ENCODE measurements at places on chromosomes 12 and 14.
A peak's percentile ranks its signal among the peaks of the same experiment; 100 is the strongest.

DNA sequence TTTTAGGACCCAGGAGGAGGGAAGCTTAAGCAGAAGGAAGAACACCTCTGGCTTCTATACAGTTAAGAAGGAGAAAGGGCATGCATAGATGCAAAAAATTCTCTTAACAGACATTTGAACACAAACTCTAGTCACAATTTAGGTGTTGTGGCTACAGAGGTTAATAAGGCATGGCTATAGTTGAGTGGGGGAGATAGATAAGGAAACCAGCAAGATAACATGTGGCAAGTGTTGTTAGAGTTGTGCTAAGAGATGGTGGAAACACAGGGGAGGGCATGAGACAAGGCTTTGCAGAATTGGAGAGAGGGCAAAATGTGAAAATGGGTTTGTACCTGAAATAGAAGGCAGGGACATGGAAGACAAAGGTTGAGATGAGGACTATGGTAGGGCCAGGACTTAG is 88.9 kb downstream of the MSRB3 start:
- no peak for DNase-seq

GRCh38 chr12:122547330-122547729 is 20.3 kb downstream of the KNTC1 start:
- DNase-seq: no peak

GRCh38 chr12:75856235-75856634 is 175.3 kb downstream of the PHLDA1 start:
- DNase-seq: peak; percentile 46

- no peak for DNase-seq
These were observed 65.3 kb downstream of the NKX2-1 start for GRCh38 chr14:36454599-36455240.

DNA sequence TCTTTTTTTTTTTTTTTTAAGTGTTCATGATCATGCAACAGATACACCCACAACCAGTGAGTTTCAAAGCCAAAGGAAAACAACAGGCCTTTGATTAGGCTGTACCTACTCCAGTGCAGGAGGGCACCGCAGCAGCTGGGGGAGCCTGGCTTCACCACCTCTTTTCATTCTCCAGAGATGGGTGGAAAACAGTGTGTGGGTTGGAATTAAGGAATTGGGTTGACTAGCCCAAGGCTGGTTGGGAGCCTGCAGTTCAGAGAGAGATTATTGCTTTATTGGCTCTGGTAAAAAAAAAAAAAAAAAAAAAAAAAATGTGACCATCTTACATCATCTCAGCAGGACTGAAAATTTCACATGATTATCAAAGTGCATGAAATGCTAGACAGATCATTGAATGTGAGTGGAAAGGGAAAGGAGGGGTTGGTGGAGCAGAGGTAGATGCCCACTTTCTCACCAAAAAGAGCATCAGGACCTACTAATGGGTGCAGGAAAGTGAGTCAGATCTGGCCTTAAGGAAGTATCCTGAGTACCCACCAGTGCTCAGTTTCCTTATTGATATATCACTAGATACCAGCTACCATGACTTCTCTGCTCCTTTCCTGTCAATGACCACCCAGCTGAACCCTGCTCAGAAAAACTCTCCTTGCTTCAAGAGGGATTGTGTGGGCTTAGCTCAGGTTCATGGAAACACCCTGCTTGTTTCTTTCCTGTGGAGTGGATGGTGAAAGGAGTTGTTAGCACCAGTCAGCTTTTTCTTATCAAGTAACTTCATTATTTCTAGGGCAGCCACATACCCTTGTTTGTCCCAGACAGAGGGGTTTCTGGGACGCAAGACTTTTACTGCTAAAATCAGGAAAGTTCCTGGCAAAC is 54.8 kb upstream of the DYRK2 start:
- DNase-seq: no peak

DNA sequence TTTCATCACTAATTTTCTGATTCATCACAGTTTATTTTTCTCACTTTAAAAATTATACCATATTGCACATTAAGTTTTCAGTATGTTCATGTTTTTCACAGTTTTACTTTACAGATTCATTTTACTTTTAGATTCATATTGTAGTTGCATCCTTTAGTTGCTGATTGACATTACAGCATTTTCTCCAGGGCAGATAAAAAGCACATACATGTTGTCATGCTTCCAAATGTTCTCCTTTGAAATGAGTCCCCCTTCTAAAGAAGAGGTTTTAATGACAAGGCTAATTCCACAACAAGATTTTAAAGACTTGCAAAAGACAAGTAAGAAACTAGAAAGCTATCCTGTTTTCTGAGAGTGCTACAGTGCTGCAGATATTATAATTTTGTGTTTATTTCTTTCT is 72.1 kb upstream of the RASSF8 start:
- no peak for DNase-seq

- DNase-seq: no peak
These were observed 42.0 kb upstream of the TSPAN9 start for GRCh38 chr12:3035171-3035570.

- no peak for DNase-seq
These were observed 73.8 kb upstream of the DACT1 start for GRCh38 chr14:58563978-58564377.

DNA sequence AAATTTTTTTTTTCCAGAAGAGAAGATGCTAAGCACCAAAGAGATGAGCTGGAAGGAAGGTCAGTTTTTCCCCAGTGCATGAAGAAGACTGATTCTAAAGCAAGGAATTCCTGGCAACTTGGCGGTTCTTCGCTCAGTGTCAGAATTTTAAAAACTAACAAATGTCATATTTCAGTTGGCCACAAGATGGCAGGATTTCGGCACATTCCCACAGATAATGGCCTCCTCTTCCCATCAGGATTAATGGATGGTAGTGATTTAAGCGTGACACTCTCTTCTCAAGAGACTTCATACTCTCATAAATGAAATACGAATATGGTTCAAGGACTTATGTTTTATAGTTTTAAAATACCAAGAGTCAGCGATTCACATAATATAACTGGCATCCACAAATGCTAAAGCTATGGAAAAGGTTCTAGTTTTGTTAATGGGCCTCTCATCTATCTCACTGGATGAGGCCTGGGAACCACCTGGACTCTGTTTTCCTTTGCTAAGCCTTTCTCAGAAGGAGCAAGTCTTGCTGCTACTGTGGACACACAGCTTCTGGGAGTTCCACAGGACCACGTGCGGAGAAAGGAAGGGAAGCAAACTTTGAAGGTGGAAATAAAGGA is 46.1 kb upstream of the PTPRO start:
- DNase-seq: peak; percentile 73

GRCh38 chr12:9910716-9911421 is 21.3 kb downstream of the CLEC2A start:
- peak; percentile 60 for DNase-seq

GRCh38 chr12:121344506-121344905 is 7.7 kb downstream of the ANAPC5 start:
- no peak for DNase-seq

- peak; percentile 61 for DNase-seq
These were observed 10.0 kb downstream of the LRCOL1 start for GRCh38 chr12:132600048-132601032.

DNA sequence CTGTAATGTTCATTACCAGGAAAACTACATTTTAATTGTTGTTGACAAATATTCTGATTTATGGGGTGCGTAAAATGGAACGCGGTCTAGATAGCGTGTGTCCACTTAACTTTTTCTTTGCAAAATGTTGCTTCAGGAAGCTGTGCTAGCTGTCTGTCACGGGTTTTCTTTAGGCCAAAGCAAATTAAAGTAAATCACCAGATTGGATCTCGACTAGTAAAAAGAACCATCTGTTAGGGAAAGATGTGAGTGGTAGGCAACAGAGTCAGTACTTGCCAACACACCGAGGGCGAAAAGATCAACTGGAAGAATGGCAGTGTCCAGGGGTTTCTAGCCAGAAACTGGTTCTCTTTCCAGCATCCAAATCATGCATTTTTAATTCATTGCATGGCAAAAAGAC is 404.9 kb upstream of the TMPO start:
- DNase-seq: no peak

DNA sequence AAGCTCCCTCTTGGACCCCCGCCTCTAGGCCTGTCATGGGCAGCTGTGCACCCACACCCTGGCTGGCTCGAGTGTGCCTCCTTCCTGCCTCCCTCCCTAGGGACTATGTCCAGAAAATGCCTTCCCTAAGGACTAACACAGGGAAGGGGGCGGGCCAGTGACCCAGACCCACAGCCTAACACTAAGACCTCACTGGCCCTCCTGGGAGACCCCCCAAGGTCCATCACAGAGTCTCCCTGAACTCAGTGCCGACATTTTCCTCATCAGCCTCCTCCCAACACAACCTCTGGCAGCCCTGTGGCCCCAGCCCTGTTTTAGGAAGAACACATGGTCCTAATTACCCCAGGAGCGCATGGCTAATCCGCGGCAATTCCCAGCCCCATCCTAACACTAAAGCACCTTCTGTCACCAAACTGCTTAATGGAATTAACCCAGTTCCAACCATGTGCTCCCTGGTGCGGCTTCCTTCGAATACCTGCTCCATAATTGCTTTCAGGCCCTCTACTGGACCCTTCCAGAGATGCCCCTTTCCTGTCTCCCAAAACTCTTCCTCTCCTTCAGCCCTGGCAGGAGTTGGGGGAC is 5.6 kb downstream of the MSI1 start:
- no peak for DNase-seq

GRCh38 chr12:121718653-121719239 is 6.2 kb downstream of the TMEM120B start:
- DNase-seq: no peak

- peak; percentile 71 for DNase-seq
These were observed 67.2 kb upstream of the SYT1 start for GRCh38 chr12:78797196-78797931.

DNA sequence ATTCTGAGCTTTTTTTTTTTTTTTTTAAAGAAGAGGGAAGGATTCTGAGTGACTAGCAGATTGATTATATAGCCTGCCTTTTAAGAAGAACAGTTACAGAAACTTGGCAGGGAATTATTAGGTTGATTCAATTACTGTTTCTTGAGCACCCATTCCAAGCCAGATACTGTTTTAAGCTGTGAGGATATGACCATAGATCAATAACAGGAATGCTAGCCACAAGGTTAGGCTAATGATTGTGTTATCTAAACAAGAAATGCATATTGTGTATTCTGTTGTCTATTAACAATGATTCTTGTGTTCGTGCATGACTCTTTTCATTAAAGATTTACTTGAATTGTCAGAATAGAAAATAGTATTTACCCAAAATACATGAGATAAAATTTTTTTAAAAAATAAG is 67.1 kb downstream of the PRORP start:
- no peak for DNase-seq

DNA sequence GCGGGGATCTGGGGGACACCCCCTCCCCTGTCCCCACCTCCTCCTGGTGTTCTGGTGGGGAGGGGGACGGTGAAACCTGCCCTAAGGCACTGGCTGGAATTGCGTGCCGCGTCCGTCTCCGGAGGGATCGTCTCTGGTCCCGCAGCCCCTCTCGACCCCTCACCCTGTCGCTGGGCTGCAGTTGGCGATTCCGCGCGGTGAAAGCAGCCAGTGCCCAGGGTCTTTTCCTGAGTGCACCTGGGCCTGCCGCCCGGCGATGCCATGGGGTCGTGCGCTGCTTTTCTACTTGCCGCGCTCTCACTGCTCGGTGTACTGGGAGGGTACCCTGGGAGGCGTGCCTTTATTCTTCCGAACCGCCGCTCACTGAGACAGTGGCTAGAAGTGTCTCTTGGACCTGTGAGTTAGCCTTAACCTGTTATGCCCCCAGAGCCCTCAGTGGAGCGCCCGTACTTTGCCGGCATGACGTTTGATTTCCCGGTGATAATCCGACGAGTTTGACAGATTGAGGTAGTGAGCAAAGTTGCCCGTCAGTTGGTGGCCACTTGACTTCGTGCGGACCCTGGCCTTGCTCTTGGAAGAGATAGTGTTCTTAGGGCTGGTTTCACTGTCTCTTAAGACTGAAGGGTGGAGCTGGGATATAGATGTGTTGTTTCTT is 788 bp downstream of the SFSWAP start:
- no peak for DNase-seq

GRCh38 chr12:109605599-109606228 is 32.1 kb downstream of the MVK start:
- DNase-seq: no peak

GRCh38 chr14:23727566-23728335 is 91.6 kb downstream of the DHRS2 start:
- peak; percentile 43 for DNase-seq

DNA sequence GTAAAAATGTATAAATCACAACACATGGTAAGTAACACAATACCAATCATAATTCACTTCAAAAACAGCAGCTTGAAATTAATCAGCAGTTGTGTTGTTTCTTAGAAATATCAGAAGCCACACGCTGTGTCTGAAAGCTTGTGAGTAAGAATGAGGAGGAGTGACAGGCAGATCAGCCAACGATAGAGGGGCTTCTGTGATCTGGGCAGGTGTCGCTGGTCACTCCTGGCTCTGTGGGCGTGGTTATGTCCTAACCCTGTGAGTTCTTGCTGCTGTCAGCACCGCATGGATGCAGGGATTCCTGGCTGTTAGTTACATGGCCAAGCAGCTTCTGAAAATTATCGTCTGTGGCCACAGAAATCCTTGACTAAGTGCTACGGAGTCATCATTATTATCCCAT is 123.4 kb downstream of the SLC25A47 start:
- peak; percentile 51 for DNase-seq

- no peak for DNase-seq
These were observed 278.6 kb downstream of the FOXG1 start for GRCh38 chr14:29045237-29045636.

DNA sequence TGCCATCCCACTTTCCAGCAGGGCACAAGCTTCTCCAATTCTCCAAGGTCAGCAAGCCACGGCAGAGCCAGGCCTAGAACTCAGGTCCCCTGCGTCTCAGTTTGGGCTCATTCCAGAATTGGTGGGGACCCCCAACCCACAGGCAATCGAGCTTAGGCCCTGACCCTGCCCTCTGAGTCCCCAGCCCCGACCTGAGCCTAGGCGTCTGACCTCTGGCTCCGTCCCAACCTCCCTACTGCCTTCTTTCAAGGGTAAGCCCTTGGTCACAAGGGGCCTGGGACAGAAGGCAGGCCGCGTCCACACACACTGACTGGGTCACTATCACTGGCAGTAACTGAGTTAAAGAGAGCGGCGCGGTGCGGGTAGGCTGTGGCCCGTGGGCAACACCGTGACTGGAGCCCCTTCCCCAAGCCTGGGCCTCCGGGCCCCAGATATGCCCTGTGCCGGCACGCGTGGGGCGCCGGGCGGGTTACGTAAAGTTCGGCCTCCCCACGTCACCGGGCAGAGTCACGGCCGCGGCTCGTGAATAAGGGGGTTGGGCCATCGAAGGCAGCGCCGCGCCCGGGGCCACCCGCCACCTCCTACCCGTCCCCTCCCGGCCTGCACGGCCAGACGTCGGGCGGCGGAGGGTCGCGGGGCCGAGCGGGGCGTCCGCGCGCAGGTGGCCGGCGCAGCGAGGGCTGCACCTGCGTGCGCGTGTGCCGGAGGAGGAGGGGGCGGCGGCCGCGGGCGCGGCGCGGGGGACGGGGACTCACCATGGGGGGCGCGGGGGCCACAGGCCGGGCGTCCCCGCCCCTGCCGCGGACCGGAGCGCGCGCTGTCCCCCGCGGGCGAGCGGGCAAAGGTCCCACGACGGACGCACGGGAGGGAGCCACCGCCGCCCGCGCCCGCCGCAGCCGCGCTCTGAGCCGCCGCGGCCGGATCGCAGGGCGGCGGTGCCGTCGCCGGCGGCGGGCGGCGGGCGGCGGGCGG is 516 bp downstream of the ANKRD9 start:
- peak; percentile 48 for DNase-seq

Measured in fibroblast of mammary gland (primary cell).